ENCODE measurements at places on chromosomes 1 and 21.

- no peak for DNase-seq
Measured at GRCh38 chr1:114728553-114728952, 12.0 kb upstream of the NRAS start.

- DNase-seq = no peak
Measured at GRCh38 chr1:239274242-239274830, 112.0 kb upstream of the CHRM3 start.

GRCh38 chr1:164880199-164880598 lies 321.2 kb downstream of the PBX1 start:
- no peak for DNase-seq

GRCh38 chr1:118898712-118899111 lies 89.4 kb downstream of the TBX15 start:
- DNase-seq = no peak

DNA sequence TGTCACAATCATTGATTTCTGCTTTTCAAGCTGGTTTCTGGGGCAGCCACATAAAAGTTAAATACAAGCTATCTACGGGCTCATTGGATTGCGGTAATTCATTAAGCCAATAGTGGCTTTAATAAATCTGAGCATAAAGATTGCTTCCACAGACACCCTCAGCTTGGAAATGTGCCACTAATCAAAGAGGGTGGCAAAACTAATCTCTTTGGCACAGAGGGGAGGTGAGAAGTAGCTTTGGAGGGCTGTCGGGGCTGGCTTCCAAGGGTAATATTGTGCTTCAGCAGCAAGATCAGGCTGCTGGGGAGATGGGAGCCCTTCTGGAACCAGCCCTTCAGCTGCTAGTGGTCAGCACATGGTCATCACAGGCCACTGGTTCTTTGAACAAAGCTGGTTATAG lies 21.2 kb upstream of the KAZN start:
- no peak for DNase-seq

DNA sequence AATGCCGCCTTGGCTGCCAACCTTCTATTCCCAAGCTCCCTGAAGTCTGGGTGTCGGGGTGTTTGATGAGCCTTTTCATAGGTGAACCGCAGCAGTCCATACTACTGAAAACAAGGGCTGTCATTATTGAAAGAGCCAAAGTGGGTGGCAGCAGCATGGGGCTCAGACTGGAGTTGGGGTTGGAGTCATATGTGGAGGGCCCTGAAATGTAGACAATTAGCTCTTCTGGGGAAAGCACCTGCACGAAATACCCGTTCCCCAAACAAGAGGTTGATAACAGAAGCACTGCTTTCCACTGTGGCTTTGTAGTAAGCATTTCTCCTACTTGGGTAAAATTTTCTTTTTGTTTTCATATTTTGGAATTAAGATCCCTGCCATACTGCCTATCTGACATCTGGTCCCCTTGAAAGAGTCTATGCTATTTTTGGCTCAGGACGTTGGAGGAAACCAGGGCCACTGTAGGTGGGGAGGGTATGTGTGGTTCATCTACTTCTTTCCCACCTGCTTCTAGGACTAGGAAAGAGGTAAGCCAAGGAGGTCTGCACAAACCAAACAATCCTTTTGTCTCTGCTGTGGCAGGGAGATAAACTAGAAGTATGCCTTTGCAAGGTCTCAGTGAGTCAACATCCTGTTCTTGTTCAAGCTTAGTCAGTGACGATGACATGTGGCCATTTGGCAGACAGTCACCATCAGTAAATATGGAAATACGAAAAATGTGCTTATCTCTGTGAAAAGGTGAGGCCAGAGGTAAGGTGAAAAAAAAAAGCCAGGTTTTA lies 197.0 kb upstream of the UBE2U start:
- DNase-seq = no peak

- no peak for DNase-seq
Measured at GRCh38 chr1:37845049-37845646, 14.2 kb downstream of the MTF1 start.

GRCh38 chr1:100320311-100321099 lies 31.8 kb upstream of the CDC14A start:
- DNase-seq = no peak

DNA sequence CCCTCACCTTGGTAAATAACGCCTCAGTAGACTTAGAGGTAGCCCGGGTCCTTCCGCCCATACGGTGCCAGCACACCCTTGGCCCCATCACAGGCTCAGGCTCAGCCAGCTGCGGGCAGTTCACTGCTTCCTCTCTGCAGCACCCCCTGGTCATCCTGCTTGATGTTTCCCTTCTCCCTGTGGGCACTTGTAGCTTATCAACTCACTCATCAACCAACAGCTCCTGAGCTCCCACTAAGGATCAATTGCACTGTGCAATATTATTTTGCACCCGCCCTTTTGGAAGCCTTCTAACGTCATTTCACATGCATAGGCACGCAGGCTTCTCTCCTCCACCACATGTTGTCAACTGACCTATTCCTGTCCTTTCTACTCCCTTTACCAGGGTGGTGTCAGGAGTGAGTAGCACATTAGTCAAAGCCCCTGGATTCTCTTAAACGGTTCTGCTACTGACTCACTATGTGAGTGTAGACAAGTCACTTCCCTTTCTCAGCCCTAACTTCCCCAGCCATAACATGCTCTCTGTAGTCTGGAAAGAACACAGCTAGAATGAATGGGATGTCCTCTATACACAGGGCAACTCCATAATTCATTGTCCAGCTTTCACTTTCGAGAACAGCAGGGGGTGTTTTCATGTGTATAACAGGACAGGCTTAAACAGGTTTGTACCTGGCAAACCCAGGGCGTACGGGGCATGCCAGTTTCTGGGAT lies 47.1 kb upstream of the IRF2BP2 start:
- no peak for DNase-seq

DNA sequence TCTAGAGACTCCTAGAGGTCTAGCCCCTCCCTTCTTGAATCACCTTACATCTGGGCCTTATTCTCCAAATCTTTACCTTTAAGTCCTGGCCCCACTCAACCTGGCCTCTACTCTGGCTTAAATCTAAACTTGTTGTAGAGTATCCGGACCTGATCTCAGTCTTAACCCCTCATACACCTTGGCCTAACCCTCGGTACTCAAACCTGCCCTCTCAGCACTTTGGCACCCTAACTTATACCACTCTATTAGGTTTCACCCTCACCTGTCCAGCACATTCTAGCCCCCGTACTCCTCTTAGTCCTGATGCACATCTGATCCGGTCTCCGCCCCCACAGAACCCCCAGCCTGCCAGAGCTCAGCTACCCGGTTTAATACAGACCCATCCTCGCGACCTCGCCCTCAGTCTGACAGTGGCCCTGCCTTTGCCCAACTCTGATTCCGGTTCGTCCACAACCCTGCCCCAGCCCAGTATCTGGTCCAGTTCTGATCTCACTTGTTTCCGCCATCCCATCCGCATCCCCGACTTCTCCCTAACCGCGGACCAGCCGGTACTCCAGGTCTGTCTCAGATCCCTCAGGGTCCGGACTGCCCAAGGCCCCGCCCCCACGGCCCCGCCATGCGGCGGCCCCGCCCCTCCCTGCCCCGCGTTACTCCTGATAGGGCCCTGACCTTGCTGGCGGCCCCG lies 1.5 kb downstream of the TRIM62 start:
- DNase-seq = peak; percentile 58

GRCh38 chr1:29646161-29646775 lies 409.9 kb downstream of the PTPRU start:
- no peak for DNase-seq

DNA sequence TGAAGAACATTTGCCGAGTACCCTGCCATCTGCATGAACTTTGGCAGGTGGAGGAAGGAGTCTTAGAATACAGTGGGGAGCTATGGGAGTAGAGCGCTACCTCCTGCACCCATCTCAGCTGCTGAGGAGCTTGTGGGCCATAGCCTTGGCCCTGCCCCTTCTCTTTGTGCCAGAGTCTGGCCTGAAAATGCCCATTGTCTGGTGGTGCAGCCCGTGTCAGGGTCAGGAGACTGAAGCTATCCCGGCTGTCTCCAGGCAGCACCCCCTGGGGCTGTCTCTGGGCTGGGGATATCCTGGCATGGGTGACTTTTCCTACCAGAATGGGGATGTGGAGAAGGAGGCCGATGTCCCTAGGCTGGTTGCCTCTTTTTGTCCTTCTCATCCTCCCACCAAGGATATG lies 7.3 kb downstream of the IPO13 start:
- DNase-seq = no peak

GRCh38 chr1:40899230-40899870 lies 37.2 kb upstream of the CITED4 start:
- no peak for DNase-seq

GRCh38 chr1:39110325-39110851 lies 84.2 kb downstream of the NDUFS5 start:
- DNase-seq = no peak

DNA sequence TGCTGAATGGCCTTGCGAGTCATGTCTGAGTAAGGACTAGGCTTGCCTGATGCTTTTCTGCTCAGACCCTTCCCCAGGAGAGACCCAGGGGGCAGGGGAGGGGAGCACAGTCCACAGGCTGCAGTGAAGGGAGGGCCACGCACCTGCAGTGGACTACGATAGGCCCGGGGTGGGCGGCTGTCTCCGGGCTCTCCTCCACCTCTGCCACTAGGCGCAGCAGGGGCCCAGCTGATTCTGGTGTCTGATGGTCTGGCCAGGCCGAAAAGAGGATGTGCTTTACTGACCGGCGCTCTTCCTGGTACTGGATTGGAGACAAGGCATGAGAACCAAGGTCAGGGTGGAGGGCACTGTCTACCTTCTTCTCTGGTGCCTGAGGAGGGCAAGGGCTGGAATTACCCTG lies 7.9 kb upstream of the ARL8A start:
- no peak for DNase-seq

GRCh38 chr1:94729267-94729666 lies 90.9 kb upstream of the SLC44A3 start:
- no peak for DNase-seq

DNA sequence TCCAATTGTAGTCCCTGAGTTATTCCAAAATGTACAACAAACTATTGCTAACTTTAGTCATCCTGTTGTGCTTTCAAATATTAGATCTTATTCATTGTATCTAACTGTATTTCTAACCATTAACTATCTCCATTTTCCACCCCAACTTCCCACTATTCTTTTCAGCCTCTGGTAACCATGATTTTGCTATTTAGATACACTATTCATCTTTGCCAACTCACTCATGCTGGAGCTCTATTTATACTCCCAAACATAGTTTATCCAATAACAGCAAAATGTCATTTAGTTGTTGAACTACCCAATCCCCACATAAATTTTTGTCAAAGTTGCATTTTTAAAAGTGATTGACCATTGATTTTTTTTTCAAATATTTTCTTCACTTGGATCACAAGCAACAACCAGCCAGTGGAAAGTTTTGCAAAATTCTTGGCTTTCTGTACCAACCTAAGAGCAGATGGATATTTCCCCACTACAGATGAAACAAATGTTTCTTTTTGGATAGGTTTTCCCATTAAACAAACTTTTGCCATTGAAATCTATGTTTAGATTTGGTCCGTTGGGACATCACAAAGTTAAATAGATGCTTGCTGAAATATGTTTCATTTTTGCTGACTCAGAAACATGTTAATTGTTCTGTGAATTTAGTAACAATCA lies 866.0 kb downstream of the LTN1 start:
- DNase-seq = no peak

DNA sequence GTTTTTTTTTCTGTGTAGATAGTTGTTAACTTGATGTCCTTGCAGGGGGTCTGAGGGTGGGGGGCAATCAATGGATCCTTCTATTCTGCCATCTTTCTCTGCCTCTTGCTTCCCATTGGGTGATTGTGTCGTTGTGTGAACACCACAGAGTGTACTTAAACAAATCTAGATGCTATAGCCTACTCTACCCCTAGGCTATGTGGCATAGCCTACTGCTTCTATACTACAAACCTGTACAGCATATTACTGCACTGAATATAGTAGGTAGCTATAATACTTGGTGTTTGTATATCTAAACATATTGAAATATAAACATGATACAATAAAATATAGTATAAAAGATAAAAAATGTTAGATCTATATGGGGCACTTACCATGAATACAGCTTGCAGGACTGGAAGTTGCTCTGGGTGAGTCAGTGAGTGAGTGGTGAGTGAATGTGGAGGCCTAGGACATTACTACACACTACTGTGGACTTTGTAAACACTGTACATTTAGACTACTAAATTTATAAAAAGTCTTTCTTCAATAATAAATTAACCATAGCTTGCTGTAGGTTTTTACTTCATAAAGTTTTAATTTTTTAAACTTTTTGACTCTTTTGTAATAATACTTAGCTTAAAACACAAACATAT lies 105.4 kb downstream of the CENPF start:
- no peak for DNase-seq

DNA sequence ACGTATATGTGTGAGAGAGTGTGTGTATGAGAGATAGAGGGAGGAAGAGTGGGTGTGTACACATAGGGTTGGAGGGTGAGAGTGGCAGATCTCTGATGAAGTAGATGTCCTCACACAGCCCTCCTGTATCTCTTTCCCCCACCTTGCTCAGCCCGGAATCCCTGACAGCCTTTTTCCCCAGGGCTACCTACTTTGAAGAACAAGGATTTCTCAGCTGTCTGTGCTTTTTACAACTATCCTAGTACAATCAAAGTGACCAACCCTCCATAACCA lies 29.1 kb upstream of the CADM3 start:
- DNase-seq = no peak

DNA sequence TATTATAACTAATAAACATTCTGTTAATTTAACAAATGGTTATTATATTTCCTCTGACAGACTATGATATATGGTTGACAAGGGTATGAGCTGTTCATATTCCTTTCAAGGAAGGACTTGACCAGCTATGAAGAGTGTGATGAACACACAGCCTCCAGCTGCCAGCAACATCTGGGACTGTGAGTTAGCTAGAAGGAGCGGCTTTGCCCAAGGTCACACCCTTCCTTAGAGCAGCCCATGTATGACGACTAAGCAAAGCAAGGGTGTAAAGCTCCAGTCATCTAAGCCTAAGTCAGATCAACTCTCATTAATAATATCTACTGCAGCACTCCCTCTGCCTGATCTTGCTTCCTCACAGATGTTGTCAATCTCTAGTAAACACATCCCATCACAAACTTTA lies 355.4 kb downstream of the PLPP3 start:
- DNase-seq = no peak
